Glutamatergic neuron (in vitro differentiated cells): ENCODE measurements at places on chromosomes 11 and 22. TPM values are rescaled to one million over a fixed set of nuclear protein-coding genes. Genes with fewer than 3 reads are reported as not detected.
A peak's percentile ranks its signal among the peaks of the same experiment; 100 is the strongest.

The SLC17A6 gene
- 170 TPM for total RNA-seq

The CHADL gene
- total RNA-seq: 0.27 TPM

The MMP11 gene
- total RNA-seq: 28.8 TPM

The SCGB2A2 gene
- total RNA-seq: not detected

The CARD16 gene
- total RNA-seq: not detected

The C11orf86 gene
- not detected for total RNA-seq

The KRTAP5-1 gene
- total RNA-seq: not detected

DNA sequence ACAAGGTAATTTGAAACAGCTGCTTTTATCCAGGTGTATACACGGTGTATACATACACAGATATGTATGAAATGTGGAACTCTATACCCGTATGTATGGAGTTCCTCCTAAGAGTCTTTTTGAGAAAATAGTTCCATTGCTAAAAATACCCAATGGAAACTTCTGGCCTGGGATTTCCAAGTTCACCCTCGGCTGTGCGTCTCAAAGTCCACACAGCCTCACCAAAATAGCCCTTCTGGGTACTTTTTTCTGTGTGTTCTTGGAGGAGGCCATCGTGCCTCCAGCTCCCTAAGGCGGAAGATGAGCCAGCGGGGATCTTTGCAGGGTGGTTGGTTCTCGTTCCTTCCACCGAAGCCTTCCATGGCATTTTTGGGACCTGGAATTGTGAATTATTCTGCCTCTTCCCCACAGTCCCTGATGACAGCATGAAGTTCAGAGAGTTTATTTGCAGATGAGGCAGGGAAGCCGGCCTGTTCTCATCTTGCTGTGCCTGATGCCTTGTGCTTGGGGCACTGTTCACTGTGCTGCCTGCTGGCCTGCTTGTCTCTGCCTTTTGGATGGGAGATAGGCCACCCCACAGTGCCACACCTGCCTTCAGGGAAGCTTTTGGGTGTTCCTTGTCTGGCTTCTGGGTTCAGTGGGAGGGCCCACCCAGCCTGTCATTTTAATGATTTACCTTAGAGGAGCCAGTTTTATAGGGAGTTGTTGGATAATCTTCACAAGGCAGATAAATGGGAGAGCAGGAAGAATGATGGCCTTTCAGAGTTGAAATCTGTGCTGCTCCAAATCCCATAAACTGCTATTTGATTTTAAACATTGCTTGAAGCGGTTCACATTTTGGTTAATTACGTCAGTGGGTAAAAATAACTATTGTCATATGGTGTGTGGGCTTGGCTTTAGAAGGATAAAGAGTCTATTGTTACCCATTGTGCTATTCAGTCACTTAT, 112.7 kb upstream of the OR4B1 start:
- no peak for DNase-seq

GRCh38 chr11:116138280-116138679, 634.1 kb upstream of the CADM1 start:
- DNase-seq: no peak

GRCh38 chr11:64089027-64089360, 53.3 kb downstream of the FLRT1 start:
- DNase-seq: no peak

DNA sequence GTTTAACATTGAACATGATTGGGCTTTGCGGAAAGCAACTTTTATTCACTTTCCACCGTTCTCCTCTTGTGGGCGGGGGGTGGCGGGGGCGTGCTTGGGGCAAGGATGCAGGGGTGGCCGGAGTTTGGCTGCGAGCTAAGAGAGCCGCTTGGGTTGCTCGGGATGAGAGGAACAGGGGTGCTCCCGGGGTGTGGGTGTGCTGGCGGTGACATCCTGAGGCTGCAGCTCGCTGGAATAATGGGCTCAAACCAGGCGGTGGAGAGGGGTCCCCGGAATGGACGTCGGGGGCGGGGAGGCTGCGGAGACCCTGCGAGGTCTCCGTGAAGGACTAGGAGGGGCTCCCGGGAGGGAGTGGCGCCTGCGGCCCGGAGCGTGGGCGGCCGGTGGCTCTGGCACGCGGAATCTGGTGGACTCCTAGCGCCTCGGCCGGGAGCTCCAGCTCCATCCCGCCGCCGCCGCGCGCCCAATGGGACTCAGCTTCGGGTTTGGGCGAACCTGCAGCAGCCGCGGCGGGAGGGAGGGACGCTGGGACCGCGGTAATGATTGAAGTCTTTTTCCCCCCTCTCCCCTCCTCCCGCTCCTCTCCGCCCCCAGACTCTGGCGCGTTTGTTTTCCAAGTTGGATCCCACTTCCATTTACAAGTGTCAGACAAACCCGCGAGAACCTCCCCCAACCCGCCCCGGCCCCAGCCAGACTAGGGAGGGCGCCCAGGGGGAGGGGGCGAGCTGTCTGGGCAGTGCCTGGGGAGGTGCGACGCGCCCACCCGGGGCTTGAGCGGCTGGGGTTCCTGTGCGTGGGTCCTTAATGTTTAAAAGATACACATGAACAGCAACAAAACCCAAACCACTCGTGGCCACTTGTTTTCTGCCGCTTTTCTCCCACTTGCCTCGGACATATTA, 2.0 kb downstream of the FAT3 start:
- peak; percentile 64 for DNase-seq

DNA sequence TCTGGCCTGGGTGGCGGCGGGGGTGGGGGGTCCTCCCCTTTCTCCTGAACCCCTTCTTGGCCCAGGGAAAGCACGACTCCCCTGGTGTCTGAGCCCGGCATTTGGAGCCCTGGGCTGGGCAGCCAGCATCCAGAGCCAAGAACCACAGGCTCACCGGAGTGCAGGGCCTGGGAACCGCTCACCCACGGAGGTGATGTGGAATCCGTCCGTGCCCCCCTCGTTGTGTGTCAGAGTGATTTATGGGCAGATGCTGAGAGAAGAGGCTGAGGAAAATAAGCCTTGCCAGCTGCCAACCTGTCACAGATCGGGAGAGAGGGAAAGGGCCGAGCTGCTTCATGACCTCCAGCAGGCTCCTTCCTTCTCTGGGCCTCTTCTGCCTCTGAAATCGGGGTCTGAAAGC, 33.7 kb downstream of the WNT11 start:
- no peak for DNase-seq

DNA sequence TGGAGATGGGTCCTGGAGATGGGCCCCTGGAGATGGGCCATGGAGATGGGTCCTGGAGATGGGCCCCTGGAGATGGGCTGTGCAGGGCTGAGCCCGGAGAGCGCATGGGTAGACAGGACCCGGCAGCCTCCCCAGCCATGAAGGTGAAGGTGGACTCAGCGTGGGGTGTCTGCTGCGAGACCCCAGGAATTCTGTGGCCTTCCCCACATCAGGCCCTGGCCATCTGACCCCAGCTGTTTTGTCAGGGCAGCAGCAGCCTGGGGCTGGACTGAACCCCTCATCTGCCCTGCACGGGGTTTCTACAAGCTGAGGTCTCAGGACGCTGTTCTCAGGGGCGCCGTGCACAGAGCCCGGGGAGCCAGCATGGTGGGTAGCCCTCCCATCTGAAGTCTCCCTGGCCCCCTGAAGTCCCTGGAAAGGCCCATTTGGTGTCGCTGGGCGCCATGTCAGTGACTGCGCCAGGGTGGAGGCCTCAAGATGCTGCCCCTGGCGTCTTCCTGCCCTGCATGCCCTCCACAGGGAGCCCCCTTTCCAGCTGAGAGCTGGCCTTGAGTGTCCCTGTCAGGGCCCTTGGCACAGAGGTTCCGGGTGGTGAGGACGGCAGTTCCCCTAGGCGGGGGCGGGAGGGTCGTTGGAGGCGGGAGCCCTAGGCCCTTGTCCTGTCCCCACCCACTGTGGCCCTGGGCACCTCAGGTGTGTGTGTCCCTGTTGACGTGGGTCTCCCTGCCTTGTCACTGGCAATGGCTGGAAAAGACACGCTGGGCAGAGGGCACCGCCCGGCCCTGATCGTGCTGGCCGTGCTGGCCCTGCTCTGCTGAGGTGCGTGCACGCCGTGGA, 5.4 kb downstream of the BRSK2 start:
- peak; percentile 16 for DNase-seq

- no peak for DNase-seq
These were observed 402.1 kb downstream of the CNTN5 start for GRCh38 chr11:99422581-99423427.

DNA sequence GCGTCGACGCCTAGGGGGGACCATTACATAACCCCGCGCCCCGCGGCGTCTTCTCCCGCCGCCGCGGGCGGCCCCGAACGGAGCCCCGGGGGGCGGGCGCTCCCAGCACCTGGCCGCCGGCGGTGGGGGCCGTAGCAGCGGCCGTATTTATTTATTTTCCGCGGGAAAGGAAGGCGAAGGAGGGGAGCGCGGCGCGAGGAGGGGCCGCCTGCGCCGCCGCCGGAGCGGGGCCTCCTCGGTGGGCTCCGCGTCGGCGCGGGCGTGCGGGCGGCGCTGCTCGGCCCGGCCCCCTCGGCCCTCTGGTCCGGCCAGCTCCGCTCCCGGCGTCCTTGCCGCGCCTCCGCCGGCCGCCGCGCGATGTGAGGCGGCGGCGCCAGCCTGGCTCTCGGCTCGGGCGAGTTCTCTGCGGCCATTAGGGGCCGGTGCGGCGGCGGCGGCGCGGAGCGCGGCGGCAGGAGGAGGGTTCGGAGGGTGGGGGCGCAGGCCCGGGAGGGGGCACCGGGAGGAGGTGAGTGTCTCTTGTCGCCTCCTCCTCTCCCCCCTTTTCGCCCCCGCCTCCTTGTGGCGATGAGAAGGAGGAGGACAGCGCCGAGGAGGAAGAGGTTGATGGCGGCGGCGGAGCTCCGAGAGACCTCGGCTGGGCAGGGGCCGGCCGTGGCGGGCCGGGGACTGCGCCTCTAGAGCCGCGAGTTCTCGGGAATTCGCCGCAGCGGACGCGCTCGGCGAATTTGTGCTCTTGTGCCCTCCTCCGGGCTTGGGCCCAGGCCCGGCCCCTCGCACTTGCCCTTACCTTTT, at the start of gene EP300:
Gene EP300 (plus strand): TSS at position 570 of the 795 bp plus-strand sequence. CDS start 413 bp downstream, outside the sequence.
- DNase-seq: peak; percentile 77

GRCh38 chr11:68659158-68659921, 25.0 kb upstream of the GAL start:
- peak; percentile 15 for DNase-seq

DNA sequence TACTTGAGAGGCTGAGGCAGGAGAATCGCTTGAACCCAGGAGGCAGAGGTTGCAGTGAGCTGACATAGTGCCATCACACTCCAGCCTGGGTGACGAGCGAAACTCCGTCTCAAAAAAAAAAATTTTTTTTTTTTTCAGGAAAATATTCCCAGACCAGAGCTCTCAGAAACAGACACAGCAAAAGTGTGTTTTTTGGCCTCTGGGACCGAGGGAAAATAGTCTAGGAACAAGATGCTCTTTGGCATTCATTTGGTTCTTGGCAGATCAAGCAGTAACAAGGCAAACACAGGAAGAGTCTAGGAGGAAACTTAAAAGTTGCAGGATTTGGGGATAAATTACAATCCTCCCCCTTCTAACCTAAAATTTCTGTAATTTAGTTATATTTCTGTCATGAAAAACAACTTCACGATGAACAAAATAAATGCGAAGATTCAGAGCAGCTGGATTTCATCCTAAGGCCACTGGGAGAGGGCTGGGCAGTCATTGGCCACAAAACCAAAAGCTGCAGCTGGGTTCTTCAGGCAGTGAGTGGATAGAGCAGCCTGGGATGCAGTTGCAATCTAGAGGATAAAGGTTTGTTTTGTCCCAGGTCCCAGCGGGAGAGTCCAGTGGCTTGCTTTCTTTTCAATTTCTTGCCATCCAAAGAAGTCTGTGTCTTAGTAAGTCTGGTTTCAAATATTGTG, 19.7 kb downstream of the ATG16L2 start:
- no peak for DNase-seq

DNA sequence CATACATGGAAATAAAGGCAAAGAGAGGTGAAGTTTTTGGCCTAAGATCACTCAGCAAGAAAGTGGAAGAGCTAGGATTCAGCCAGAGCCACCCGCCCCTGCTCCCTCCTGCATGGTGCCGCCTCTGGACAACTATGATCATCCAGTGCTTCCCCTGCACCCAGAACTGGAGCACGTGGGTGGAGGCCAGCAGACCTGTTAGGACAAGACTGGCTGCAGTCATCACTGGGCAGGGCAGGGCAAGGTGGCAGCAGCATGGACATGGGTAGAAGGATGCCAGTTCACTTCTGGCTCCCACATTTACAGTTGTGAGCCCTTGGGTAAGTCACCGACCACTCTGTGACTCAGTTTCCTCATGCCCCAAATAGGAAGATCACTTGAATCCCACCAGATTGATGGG, 131.0 kb downstream of the FBXO7 start:
- DNase-seq: no peak

DNA sequence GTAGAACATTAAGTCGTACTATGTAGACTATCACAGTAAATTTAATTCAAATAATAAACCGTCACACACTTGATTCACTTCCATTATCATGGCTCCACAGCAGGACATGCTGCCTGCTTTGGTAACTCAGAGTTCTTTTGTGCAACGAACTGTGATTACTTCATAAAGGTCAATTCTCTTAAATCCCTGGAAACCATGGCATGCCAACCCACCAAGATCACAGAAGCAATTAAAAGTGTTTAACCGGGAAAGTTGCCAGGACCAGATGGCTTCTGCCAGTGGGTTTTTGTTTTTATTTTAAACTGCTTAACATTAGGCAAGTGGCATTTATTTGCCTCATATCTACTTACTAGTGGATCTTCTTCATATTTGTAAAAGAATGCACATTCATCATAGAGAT, 1162.1 kb downstream of the DLG2 start:
- no peak for DNase-seq

GRCh38 chr11:30172883-30173311, 57.9 kb upstream of the FSHB start:
- DNase-seq: no peak

DNA sequence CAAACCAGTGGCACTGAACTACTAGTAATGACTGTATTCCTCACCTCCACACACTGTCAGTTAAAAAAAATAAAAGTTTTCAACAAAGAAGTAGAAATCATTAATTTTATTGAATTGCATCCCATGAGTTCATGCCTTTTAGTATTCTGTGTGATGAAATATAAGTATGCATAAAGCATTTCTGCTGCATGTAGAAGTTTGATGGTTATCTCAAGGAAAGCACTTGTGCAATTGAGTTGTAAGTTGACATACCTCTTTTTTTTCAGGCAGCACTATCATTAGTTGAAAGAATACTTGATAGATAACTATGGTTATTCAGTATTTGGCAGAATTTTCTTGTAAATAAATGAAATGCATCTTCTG, 104.4 kb downstream of the STIM1 start:
- DNase-seq: no peak

DNA sequence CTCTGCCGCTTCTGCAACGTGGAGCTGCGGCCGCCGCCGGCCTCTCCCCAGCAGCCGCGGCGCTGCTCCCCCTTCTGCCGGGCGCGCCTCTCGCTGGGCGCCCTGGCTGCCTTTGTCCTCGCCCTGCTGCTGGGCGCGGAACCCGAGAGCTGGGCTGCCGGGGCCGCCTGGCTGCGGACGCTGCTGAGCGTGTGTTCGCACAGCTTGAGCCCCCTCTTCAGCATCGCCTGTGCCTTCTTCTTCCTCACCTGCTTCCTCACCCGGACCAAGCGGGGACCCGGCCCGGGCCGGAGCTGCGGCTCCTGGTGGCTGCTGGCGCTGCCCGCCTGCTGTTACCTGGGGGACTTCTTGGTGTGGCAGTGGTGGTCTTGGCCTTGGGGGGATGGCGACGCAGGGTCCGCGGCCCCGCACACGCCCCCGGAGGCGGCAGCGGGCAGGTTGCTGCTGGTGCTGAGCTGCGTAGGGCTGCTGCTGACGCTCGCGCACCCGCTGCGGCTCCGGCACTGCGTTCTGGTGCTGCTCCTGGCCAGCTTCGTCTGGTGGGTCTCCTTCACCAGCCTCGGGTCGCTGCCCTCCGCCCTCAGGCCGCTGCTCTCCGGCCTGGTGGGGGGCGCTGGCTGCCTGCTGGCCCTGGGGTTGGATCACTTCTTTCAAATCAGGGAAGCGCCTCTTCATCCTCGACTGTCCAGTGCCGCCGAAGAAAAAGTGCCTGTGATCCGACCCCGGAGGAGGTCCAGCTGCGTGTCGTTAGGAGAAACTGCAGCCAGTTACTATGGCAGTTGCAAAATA, 816 bp downstream of the PDE3B start:
- DNase-seq: peak; percentile 72
